Amniotic stem cell (primary cell): ENCODE measurements at places on chromosomes 13 and 19.
A peak's percentile ranks its signal among the peaks of the same experiment; 100 is the strongest.

DNA sequence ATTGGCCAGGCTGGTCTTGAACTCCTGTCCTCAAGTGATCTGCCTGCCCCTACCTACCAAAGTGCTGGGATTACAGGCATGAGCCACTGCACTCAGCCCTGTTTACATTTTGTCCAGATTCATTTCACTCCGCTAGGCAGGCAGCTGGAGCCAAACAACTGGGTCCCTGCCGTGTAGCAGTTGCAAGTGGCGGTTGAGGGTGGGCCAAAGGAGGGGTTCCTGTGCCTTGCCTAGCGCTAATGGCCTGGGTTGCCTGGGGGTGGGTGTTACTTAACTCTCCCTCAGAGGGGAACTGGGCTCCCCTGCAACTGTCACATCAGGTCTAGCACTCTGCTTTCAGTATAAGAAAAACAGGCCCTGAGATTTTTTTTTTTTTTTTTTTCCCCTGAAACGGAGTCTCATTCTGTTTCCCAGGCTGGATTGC, 7.4 kb downstream of the ACP5 start:
- DNase-seq, result no peak

DNA sequence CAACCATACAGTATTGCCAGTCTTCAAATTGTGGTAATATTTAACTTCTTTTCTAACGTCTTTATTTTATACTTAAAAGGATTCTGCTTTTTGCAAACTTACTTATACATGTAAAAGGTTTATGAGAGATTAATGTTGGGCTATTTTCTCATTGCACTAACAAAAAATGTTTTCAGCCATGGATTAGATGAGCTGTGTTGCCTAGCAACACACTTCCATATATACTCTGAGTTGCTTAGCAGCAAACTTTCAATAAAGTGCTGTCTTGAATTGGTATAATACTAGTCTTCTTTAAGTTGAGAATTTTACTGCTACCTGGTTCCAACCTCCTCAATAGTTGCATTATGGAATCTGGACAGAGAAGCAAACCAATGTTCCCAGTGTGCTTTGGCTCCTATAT, 777.4 kb upstream of the PCDH9 start:
- DNase-seq, result no peak

DNA sequence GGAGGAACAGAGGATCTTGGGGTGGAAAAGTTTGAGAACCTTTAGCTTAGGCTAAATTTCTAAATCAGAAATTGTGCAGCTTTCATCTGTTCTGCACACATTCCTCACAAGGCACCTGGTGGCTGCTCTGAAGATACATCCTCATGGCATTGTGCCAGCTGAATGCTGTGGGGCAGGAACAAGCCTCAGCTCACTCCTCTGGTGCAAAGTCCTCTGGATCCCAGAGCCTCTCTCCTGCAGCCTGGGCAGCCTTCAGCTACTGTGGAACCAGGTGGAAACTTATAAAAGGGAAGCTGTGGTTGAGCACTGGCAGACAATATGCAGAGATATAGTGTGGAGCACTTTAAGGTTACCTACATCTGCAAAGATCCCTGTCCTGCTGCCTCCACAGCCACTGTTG, 72.3 kb downstream of the KCTD12 start:
- DNase-seq, result no peak

GRCh38 chr19:4539169-4539692, 605 bp downstream of the LRG1 start:
- DNase-seq, result no peak

- DNase-seq, result no peak
These were observed 189.5 kb downstream of the LMO7 start for GRCh38 chr13:75825594-75825993.

GRCh38 chr19:7215176-7215575, 79.0 kb downstream of the INSR start:
- DNase-seq, result no peak

DNA sequence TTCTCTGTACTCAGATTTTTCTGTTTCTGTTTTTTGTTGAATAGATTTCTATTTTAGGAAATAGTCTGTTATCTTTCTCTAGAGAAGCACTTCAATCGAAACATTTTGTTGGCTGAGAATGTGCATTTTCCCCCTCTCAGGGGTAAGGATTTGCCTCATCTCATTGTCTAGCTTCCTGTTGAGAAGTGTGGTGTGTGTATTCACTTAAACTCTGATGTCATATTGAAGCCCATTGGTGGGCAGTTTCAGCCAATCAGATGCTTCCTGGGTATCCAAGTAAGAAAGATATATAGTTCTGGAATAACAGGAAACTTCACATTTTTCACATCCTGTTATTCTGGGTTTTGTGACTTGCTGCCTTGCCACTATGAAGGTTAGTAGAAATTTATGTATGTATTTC, 87.6 kb downstream of the ARHGEF7 start:
- DNase-seq, result peak; percentile 31

DNA sequence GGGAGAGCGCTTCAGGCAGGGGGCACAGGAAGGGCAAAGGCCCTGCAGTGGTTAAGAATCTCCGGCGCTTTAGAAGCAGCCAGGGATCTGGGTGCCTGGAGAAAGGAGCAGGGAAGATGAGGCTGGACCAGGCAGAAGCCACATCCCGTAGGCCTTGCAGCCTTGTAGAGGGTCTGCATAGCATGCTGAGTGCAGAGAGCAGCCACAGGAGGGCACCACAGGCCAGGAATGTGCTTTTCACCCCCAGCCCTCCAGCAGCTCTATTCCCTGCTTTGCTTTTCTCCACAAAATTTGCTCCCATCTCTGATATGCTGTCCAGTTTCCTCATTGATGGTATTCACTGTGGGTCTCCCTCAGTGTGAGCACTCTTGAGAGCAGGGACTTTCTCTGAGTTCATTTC, 5.7 kb downstream of the WDR62 start:
- peak; percentile 28 for DNase-seq

DNA sequence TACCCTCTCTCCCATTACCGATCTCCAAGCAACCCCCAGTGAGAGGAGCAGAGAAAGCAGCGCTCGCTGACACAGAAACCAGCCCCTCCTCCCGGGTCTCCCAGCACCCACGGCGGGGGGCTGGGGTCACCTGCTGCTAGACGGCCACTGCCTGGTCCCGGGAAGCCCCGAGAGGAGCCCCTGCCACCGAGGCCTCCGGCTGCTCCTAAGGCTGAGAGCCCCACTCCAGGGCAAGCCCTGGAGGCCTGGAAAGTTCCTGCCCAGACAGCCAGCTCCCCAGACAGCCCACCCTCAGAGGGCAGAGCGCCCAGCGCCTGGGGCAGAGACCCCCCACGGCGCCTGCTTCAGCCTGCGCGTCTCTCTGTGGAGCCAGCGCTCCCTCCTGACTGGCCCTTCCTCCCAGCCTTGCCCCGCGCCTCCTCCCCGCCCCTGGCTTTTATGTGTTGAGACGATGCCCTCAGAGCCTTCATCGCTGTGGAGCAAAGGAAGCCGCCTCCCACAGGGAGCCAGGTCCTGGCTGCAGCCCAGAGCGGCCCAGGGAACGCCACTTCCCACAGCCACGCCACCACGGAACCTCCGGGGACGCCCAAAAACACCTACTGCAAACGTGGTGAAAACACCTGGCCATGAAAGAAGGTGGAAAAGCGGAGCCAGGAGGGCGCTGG, 51.1 kb downstream of the MLLT1 start:
- no peak for DNase-seq

DNA sequence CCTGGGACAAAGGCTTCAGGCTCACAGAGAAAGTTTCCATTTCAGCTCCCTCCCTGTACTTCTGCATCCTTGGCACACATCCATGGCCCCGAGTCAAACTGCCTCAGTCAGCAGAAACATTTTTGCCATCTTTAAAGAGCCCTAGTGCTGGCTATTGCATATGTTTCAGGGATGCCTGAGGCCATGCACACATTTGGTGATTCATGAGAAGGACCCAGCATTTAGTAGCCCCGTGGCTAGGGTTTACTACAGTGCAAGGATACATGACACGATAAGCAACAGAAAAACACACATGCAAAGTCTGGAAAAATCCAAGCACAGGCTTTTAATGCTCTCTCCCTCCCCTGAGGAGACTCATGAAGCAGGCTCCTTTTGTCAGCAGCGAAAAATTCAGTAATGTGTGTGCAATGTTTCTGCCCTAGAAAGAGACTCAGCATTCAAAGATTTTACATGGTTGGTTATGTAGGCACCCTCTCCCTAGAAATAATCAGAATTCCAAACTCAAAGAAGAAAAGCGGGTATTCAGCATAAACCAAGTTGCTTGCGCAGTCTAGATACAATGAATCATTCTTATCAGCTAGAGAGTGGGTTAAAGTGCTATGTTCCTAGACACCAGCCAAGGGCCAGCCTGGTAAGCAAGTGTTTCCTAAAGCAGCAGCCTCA, 17.6 kb downstream of the ACOD1 start:
- DNase-seq, result peak; percentile 60

GRCh38 chr13:102141625-102142472, 260.0 kb downstream of the FGF14 start:
- DNase-seq, result no peak

GRCh38 chr19:42471554-42472249, 29.0 kb upstream of the CXCL17 start:
- no peak for DNase-seq

DNA sequence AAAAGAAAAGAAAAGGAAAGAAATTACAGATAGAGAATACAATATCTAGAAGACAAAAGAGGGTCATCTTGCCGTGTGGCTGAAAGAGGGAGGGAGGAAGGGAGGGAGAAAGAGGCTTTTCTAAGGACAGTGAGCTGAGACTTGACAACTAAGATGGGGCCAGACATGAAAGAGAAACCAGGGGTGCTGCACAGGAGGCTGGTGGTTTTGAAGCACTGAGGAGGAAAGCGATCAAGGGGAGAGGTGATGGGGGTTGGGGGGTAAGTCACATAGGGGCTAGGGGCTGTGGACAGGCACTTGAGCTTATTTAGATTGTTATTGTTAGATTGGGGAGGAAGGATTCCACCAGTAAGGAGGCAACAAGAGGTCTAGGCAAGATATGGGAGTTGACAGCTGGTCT, 17.3 kb downstream of the PNPLA6 start:
- no peak for DNase-seq

- DNase-seq, result no peak
These were observed 150.1 kb downstream of the OXGR1 start for GRCh38 chr13:96844195-96844594.

- no peak for DNase-seq
These were observed at the start of gene ZNF415 for GRCh38 chr19:53132141-53132991. Gene ZNF415 (minus strand): TSS chr19:53132910. CDS start chr19:53122676, 10,234 bp downstream.

GRCh38 chr13:101530293-101530692, 77.8 kb downstream of the ITGBL1 start:
- DNase-seq, result no peak

GRCh38 chr13:59157181-59157580, 1006.5 kb downstream of the DIAPH3 start:
- no peak for DNase-seq

DNA sequence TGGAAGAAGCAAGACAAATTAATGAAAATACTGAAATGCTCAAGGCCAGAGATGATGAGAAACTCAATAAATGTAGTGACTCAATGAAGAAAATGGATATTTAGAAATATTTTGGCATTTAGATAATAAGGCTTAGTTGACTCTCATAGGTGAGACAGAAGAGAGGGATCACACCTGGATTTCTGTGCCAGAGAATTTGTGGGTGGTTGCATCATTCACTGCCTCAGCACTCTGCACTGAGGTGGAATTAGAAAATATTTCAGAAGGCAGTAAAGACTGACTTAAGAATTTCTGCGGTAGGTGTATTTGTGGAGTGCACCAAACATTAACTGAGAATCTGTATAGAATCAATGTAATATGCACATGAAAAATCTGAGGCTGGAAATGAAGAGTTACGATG, 848.3 kb upstream of the PCDH9 start:
- no peak for DNase-seq

DNA sequence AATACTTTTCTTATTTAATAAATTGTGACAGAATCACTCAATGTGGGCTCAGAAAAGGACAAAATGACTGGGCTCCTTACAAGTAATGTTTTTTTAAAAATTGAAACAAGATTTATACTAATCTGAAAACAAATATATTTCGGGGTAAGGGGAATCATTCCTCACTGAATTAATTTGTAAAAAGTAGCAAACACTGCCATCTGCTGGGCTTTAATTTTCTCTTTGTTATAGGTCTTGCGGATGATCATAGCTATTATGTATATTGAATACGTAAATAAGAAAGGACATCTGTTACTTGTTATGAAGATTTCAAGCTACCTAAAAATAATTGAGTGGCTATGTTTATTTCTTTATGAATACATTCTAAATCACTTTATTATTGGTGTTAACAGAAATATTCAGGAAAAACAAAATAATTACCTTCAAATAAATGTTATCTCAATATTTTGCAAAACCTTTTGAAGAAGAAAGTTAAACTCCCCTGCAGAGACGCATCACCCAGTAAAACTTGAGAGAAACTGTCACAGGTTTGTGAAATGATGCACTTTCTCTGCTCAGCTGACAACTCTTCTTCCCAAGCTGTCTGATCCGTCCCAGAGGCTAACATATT, 17.8 kb upstream of the ENOX1 start:
- DNase-seq, result peak; percentile 12

GRCh38 chr13:20457670-20458069, 68.0 kb downstream of the CRYL1 start:
- no peak for DNase-seq

- DNase-seq, result no peak
These were observed 185.4 kb downstream of the POSTN start for GRCh38 chr13:37413161-37413560.

GRCh38 chr13:64755961-64756360, 2474.2 kb downstream of the PCDH9 start:
- no peak for DNase-seq

DNA sequence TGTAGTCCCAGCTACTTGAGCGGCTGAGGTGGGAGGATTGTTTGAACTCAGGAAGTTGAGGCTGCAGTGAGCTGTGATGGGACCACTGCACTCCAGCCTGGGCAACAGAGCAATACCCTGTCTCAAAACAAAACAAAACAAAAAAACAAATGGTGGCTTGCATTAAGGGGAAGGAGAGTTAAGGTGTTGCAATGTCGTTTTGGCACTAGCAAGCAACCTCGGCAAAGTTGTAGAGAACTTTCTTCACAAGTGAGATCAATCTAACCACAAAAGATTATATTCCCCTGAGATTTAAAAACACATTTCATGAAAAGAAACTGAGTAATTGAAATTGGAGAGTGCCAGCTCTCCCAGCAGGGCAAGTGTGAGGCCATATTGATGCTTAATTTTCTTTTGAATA, 153.7 kb downstream of the KLF5 start:
- no peak for DNase-seq

DNA sequence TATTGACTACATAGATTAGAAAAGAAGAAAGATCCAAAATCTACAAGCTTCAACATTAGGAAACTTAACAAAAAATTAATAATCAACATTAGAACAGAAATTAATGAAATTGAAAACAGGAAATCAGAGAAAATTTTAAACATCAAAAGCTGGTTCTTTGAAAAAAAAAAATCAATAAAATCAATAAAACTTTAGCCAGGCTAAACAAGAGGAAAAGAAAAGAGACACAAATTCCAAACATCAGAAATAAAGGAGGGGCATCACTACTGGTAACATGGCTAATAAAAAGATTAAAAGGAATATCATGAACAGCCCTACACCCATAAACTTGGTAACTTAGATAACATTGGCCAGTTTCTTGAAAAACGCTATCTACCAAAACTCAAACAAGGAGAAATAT, 110.2 kb downstream of the ATP11A start:
- DNase-seq, result no peak
